ENCODE measurements at places on chromosomes 5 and 9. TPM values are rescaled to one million over a fixed set of nuclear protein-coding genes. Genes with fewer than 3 reads are reported as not detected.

Gene ZNF366
- not detected for total RNA-seq

Gene KLHL9
- total RNA-seq, result 18.0 TPM

Gene PLPP7
- not detected for total RNA-seq

Gene MYMK
- total RNA-seq, result not detected

Gene GLRA1
- total RNA-seq, result not detected

Gene BASP1
- not detected for total RNA-seq

Gene ZFP2
- total RNA-seq, result not detected

Gene PSAT1
- total RNA-seq, result 130 TPM

Gene SNX30
- total RNA-seq, result 8.4 TPM

Gene PFN3
- total RNA-seq, result not detected

Gene ZCCHC10
- 28.0 TPM for total RNA-seq

Gene FBLL1
- total RNA-seq, result not detected

Gene PITX1
- not detected for total RNA-seq

Gene OLFML2A
- not detected for total RNA-seq

Gene FKBP15
- total RNA-seq, result 38.2 TPM

Gene SPATA6L
- 0.83 TPM for total RNA-seq

Gene SNCB
- not detected for total RNA-seq

Gene MARCOL
- not detected for total RNA-seq

All from activated CD4-positive, alpha-beta memory T cell treated with anti-CD3 and anti-CD28 coated beads, Interleukin-2, amount 10 ng/mL, durations not matched to agents 7 days and 5 days (primary cell).